ENCODE measurements at places on chromosomes 2 and 18. TPM values are rescaled to one million over a fixed set of nuclear protein-coding genes. Genes with fewer than 3 reads are reported as not detected.

MARCO gene
- not detected for total RNA-seq

GKN2 gene
- not detected for total RNA-seq

PROKR1 gene
- not detected for total RNA-seq

RAB1A gene
- 61.9 TPM for total RNA-seq

ADAM23 gene
- 1.7 TPM for total RNA-seq

FAM110C gene
- total RNA-seq: 0.68 TPM

TUBB6 gene
- total RNA-seq: 13.3 TPM

LIMS4 gene
- total RNA-seq: 1.1 TPM

CXCR1 gene
- 0.14 TPM for total RNA-seq

IL36RN gene
- total RNA-seq: not detected

MATN3 gene
- total RNA-seq: not detected

PREB gene
- 53.9 TPM for total RNA-seq

RABL2A gene
- 27.4 TPM for total RNA-seq

PLCD4 gene
- total RNA-seq: 0.54 TPM

SERPINB3 gene
- total RNA-seq: not detected

HOXD12 gene
- not detected for total RNA-seq

CENPA gene
- total RNA-seq: 34.4 TPM

GPR35 gene
- total RNA-seq: 19.3 TPM

PPM1G gene
- 90.1 TPM for total RNA-seq

CREG2 gene
- not detected for total RNA-seq

RGPD6 gene
- 6.3 TPM for total RNA-seq

IL1R1 gene
- 0.11 TPM for total RNA-seq

SPP2 gene
- total RNA-seq: not detected

OTOF gene
- total RNA-seq: 58.0 TPM

SLC40A1 gene
- total RNA-seq: 4.6 TPM

SH3BP4 gene
- total RNA-seq: not detected

FSHR gene
- total RNA-seq: not detected

SERPINB12 gene
- total RNA-seq: not detected
